ENCODE measurements at places on chromosomes 2 and 18.

- DNase-seq, result no peak
These were observed 69.3 kb downstream of the MARCO start for GRCh38 chr2:119011162-119011909.

- DNase-seq, result no peak
These were observed 14.8 kb upstream of the CXCR4 start for GRCh38 chr2:136132825-136133155.

GRCh38 chr2:229446350-229446749 lies 175.3 kb upstream of the PID1 start:
- DNase-seq, result no peak

GRCh38 chr2:121455446-121455845 lies 75.2 kb upstream of the RNU4ATAC start:
- DNase-seq, result no peak

DNA sequence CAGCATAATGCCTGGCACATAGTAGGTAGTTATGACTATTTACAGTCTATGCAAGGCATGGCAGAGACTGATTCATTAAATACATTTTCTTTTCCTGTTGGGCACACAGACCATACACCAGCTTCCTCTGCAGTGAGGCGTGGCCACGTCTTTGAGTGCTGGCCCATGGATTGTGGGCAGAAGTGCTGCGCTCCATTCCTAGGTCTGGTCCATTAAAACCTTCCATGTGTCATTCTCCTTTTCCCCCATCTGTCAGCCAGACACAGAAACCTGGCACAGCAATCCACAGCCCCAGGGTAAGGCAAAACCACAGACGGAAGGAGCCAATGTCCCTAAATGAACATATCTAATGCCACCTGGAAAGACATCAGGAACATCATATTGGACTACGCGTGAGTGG lies 141.9 kb downstream of the TTC32 start:
- no peak for DNase-seq

GRCh38 chr2:105683011-105683492 lies 61.7 kb upstream of the NCK2 start:
- DNase-seq, result no peak

DNA sequence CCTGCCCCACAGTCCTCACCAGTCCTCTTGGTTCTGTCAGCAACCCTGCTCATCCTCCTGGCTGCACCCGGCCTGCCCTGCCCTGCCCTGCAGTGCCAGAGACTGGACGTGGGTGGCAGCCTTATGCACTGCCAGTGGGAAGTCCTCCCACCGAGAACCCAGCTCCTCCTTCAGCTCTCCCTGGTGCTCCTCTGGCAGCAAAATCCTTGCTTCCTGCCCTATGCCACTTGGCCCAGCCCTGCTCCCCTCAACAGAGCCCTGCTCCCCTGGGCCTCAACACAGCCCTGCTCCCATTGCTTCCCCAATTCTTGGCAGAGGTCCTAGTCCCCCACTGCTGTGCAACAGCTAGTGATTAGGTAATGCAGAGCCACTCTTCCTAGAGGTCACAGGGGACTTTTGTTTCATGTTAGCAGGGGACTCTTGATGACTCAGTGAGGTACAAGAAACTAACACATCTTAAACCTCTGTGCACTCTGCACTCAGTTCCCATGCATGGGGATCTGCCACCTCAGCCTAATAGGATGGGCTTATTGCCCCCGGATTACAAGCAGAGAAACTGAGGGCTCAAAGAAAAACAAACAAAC lies 58.0 kb upstream of the EDAR start:
- DNase-seq, result no peak

DNA sequence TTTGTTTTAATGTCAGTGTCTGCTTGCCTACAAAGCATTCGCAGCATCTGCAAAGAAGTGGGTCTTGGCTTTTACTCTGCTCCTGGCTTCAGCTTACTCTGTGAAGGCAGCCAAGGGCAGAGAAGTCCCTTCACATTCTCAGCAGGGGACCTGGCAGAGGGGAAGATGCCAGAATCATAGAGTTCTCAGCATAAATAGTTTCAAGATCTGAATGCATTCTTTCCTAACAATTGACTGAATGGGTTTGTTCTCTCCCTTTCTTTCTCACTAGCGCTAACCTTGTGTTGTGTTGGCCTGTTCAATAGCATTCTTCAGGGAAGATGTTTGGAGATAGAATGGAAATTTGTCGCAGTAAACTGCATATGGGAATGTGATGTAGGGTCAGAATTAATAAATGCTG lies 106.9 kb downstream of the FARSB start:
- DNase-seq, result no peak

DNA sequence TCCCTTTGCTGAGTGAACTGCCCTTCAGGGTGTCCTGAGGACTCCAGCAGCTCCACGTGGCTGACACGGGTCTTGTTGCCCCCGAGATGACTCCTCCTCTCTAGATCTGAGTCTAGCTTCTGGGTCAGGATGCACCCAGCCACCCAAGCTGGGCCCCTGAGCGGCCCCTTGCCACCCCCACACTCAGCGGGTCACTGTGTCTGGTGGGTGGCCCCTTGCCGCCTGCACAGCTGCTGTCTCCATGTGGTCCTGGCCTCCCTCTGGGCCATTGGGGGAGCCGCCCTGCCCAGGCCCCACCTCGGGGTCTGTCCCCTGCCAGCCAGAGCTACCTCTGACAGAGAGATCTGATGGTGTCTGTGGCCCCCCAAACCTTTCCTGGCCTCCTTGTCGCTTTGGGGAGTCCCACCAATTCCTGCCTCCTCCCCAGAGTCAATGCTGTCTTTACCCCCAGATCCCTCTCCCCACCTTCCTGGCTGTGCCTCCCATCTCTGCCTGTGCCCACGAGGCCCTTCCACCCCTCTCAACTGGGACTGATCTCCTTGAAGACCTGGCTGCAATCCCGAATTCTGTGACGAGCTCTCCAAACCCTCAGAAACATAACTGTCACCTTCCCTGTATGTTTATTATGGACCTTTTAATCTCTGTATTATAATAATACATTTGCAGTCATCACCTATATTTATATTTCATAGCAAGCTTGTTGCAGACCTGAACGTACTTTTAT lies 46.5 kb downstream of the TWIST2 start:
- no peak for DNase-seq

GRCh38 chr2:207772081-207772843 lies 2.6 kb upstream of the FZD5 start:
- DNase-seq, result no peak

GRCh38 chr2:120243211-120243610 lies 9.4 kb upstream of the RALB start:
- DNase-seq, result no peak

- no peak for DNase-seq
These were observed 315.0 kb upstream of the TFPI start for GRCh38 chr2:187869195-187869594.

DNA sequence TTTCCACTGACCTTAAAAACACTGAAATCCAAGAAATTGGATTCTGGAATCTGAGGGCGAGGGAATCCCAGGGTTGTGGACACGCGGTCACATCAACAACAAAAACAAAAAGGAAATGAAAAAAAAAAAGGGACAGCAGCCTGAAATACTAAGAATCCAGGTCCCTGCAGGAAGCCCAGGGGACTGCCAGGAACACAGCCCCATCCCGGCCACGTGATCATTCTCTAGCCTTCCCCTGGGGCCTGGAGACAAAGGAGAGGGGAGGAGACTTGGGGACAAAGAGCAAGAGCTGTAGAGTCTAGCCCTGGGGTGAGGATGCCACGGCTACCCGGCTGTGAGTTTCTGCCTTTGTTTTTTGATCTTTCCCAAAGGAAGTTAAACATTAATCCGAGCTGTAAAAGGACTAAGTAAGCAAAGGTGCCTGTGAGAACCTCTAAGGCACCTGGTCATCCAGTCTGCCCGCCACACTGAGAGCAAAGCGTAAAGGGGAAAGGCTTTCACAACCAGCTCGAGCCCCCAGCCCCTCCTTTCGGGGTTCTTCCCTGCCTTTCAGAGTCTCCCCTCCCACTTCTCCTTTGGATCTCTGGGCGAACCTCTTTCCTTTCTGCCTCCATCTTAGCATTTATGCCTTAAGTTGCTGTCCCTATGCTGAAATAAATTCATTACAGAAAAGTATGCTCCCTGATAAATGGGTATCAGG lies 57.9 kb upstream of the MSH2 start:
- no peak for DNase-seq

DNA sequence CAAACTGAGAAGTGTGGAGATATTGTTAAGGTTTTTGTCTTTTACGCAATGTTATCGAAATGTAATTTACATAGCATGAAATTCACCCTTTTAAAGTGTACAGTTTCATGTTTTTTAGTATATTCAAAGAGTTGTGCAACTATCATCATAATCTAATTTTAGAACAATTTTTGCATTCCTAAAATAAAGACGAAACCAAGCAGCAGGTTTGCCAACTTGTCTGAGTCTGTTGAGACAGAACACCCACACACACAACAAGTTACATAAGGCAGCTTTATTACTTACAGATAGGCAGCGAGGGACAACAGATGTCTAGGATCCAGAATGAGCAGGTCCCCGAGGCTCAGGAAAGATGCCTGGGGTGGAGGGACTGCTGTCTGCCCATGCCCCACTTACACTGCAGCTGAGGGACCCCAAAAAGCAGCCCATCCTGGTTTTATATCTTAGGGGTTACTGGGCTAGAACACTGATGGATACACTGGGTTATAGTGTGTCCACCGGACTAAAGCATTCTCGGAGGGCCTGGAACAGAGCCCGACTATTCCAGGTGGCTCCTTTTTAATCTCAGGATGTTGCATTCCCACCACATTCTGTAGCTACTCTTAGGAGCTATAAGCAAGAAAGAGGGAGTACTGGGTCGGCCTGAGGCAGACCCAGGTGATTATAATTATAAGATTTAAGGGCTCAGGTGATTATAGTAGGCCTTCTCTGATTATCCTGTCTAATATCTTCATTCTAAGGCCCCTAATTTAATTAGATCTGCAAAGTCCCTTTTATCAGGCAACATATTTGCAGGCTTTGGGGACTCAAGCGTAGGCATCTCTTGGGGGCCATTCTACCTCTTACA lies 150.2 kb upstream of the DOK6 start:
- no peak for DNase-seq

DNA sequence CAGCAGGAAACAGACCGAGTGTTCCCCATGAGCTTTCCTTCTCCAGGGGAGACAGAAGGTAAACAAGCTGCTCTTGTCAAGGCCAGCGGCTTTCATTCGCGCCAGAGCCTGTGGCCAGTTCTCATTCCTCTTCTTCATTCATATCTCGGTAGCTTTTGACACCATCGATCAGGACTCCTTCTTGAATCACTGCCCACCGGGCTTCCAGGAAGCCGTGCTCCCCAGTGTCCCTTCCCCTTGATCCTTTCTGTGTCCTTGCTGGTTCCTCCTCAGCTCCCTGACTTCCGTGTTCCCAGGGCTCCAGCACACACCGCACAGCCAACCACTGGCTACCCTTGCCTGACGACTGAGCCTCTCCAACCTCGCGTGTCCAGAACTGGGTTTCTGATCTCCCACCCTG lies 14.1 kb downstream of the SLC66A3 start:
- no peak for DNase-seq

DNA sequence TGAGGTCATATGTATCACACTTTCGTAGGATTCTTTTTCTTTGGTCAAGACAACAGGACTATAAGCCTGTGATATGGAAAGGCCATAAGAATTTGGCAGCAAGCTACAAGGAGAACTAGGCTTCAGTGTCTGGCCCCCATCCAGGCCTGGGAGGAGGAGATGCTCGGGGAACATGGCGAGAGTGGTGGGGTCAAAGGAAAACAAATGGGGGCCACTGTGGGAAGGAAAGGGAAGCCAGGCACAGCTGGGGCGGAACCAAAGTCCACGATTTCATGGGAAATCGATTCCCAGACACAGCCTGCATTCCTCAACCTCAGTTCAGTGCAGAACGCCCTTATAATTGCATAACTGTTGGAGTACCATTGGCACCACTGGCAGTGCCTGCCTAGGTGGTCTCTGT lies 58.2 kb downstream of the MBP start:
- no peak for DNase-seq

- no peak for DNase-seq
These were observed 283.9 kb upstream of the SIX2 start for GRCh38 chr2:45293182-45293581.

DNA sequence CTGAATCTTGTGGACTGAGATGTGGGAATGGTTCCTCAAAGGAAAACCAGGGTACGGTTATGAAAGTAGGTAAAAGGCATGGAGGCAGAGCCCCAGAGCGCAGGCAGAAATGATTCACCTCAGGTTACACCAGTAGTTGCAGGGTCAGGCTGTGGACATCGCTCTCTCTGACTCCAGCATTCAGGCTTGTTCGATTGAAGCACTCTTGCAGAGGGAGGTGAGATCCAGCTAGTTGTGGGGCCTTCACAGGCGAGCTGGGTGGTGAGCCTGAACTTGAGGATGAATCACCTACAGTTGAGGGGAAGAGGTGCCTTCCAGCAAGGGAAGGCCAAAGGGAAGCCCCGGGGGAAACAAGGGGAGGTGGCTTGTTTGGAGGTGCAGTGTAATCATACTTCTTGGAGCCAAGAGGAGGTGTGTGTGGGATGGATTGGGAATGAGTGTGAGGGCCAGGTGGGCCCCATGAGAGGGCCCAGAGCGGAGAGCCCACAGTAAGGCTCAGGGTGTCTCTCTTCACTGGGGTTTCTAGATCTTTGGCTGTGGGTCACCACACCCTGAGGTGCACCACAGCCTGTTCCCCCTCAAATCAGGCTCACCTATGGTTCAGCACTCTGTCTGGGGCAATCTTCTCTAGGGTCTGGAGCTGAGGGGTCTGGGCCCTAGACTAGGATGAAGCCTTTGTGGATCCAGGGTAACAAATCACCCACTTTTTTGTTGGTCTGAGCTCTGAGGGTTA lies 48.5 kb upstream of the MCFD2 start:
- no peak for DNase-seq

GRCh38 chr2:210503001-210503623 lies 26.6 kb upstream of the LANCL1 start:
- no peak for DNase-seq

GRCh38 chr2:181378491-181378890 lies 78.7 kb upstream of the ITGA4 start:
- DNase-seq, result no peak

DNA sequence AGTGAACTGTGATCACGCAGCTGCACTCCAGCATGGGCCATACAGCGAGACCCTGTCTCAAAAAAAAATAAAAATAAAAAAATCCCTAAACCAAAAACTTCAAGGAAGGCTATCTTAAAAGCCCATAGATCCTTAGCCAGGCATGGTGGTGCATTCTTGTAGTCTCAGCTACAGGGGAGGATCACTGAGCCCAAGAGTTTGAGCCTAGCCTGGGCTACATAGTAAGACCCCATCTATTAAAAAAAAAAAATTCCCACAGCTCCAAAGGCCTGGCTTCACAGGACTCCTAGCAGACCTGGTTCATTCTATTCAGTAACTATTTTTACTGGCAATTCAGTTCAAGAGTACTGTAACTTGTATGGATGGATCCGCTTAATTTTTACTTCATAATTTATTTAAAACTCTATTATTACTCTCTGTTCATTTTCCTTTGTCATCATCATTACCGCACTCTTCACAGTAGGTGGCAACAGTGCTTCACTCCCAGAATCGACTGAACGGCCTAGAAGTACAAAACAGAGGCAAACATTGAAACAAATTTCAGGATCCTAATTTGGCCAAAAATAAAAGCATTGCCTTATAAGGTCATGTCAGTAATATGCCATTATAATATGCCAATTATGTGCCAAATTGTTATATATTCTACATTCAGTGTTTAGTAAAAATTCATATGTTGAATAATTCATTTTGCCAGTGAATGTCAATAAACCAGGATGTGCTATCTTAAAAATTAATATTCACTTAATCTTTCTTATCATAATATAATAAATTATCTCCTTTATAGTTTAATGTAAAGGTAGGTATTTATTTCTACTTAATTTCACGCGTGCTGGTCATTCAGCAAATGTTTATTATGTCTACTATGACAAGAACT lies 14.3 kb upstream of the STAM2 start:
- DNase-seq, result no peak

- DNase-seq, result no peak
These were observed 64.7 kb downstream of the PTPN2 start for GRCh38 chr18:12819322-12819721.

All from activated naive CD4-positive, alpha-beta T cell (primary cell).